ENCODE measurements at places on chromosomes 6 and 20.

GRCh38 chr6:162294029-162294428 lies 433.5 kb downstream of the PRKN start:
- no peak for DNase-seq

- DNase-seq, result no peak
These were observed 9.1 kb downstream of the CEBPB start for GRCh38 chr20:50199703-50200102.

- no peak for DNase-seq
These were observed 121.5 kb upstream of the ARG1 start for GRCh38 chr6:131451321-131452144.

DNA sequence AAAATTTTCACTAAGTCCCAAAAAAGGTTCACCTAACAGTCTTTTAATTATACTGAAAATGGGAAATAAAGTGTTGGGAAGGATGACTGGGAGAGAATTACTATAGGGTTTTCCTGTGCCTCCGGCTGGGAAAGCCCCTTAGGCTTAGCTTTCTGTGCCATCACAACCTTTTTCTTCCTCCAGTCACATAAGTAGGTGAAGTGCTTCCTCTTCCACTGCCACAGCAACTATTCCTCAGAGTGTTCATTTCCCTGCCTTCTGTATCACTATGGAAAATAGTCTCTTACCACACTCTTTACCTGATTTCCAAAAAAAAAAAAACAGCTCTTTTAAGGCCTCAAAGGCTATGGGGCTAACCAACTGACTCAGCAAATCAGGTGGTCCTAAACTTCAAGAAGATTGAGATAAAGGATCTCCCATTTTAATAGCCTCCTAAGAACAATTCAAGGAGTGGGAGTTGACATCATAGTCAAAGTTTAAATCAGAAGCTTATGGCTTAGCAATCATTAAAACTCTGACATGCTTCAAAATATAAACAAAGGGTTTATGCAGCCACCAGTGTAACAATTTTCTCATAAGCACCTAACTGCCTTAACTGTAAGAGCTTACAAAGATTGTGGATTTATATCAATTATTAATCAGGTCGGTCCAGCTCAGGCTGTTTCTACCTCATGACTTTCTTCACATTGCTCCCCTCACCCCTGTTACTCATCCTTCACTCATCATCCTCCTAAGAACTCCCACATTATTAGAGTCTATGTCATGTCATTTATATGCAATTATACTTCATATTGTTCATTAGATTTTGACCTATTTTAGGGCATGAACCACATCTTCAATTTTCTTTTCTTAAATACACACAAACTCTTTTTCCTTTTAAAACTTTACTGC lies 95.3 kb downstream of the RNGTT start:
- DNase-seq, result no peak

- no peak for DNase-seq
These were observed 686 bp downstream of the COL12A1 start for GRCh38 chr6:75204959-75205775.

DNA sequence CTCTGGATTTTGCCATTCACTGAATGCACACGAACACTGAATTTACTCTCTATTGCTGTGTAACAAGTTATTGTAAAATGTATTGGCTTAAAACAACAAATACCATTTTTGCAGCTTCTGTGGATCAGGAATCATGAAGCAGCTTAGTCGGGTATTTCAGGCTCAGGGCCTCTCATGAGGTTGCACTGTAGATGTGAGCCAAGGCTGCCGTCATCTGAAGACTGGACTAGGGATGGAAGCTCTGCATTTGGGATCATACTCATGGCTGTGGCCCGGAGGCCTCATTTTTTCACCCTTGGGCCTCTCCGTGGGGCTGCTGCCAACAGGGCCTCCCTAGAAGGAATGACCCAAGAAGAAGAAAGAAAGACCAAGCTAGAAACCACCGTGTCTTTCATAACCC lies 492.4 kb upstream of the CDH4 start:
- DNase-seq, result no peak

Data from GM04503 (cell line).